ENCODE measurements at places on chromosomes 16 and 17. TPM values are rescaled to one million over a fixed set of nuclear protein-coding genes. Genes with fewer than 3 reads are reported as not detected.

GRCh38 chr17:74442670-74443515 lies 11.0 kb downstream of the GPRC5C start:
- DNase-seq = no peak

DNA sequence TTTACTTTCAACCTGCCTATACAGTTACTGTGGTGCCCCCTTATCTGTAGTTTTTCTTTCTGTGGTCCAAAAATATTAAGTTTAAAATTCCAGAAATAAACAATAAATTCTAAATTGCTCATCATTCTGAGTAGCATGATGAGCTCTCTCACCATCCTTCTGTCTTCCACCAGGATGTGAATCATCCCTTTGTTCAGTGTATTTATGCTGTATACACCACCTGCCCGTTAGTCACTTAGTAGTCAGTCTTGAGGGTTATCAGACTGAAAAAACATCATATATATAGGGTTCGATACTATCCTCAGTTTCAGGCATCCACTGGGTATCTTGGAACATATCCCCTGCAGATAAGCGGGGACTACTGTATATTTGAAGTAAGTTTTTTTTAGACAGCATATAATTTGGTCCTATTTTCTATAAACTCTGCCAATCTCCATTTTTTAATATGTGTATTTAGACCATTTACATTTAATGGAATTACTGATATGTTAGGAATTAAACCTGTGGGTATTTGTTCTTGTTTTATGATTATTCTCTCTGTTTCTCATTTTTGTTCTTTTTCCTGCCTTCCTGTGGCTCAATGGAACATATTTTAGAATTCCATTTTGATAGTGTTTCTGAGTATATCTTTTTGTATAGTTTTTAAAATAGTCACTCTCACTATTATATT lies 31.0 kb downstream of the TBX21 start:
- peak; percentile 71 for DNase-seq

- DNase-seq = peak; percentile 17
Measured at GRCh38 chr16:53291757-53292392, 142.4 kb upstream of the RBL2 start.

DNA sequence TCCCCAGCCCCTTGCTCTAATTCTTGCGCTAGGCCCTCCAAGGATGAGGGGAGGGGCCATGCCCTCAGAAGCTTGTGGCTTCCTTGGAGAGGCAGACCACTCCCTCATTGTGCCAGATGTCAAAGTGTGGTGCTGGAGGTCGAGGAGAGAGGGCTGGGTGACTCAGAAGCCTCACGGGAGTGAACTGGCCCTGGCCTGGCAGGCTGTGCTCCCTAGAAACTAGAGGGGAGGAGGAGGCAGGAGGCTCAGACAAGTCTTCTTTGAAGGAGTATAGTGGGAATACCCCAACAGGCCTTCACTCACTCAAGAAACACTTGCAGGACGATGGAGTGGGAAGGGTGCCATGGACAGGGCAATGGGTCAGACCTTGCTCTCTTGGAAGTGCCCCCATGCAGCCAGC lies 18.5 kb downstream of the ANKRD40 start:
- no peak for DNase-seq

DNA sequence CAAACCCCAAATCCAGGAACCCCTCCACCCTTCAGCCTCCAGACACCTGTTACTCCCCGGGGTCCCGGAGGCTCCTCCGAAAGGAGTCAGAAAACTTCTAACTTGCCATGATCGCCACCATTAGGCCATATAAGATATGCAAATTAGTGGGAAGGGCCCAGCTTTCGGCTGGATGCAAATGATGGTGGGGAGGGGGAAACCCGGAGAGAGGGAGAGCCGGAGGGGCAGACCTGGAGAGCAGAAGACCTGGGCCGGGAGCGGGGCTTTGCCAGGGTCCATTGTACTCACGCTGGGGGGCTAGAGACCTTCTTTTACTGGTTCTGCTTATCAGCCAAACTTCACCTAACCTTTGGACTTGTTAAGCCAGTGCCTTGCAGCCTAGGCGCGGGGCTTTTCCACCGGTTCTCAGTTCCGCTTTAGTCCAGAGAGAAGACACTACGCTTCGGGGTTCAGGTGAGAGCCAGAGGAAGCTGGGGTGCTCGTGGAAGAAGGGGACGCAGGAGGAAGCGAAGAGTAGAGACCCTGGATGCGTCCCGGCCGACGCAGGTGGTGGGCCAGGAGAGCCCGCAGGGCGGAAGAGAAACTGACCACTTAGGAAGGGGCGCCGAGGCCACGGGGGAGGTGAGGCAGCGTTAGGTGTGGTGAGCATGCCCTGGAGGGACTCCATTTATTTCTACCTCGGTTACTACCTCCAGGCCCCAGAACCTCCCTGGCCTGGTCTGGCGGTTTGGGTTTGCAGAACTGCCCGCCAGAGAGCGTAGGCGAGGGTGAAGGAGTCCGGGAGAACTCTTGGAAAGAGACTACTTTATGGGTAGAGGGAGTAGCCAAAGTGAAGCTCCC lies at the start of gene HNF1B:
TSS of gene HNF1B (minus strand) at position 99 of the 840 bp plus-strand sequence. CDS start 175 bp downstream, outside the sequence.
- DNase-seq = no peak

The DGKE gene
- 2.0 TPM for polyA plus RNA-seq

The TPSG1 gene
- polyA plus RNA-seq = not detected

GRCh38 chr16:17166095-17166494 lies 304.7 kb downstream of the XYLT1 start:
- DNase-seq = no peak

- peak; percentile 54 for DNase-seq
Measured at GRCh38 chr17:38867968-38868816, 1.7 kb upstream of the LASP1 start.

The TEX19 gene
- 0.02 TPM for polyA plus RNA-seq

The MRTFB gene
- 2.1 TPM for polyA plus RNA-seq

- DNase-seq = no peak
Measured at GRCh38 chr17:74404218-74404617, 27.7 kb upstream of the GPRC5C start.

DNA sequence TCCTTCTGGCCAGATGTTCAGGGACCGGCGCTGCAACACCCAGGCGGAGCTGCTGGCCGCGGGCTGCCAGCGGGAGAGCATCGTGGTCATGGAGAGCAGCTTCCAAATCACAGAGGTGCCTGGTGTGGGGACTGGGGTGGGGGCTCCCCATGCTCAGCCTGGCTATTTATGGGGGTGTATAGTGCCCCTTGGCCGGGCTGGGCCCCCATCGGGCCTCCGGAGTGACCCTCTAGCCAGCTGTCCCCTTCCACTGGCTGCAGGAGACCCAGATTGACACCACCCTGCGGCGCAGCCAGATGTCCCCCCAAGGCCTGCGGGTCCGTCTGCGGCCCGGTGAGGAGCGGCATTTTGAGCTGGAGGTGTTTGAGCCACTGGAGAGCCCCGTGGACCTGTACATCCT lies 6.1 kb downstream of the ITGB4 start:
- no peak for DNase-seq

GRCh38 chr16:10849736-10850477 lies 27.1 kb upstream of the CIITA start:
- DNase-seq = peak; percentile 77

The RPS6KB1 gene
- polyA plus RNA-seq = 8.7 TPM

- DNase-seq = peak; percentile 80
Measured at GRCh38 chr17:72587773-72588511, 467.1 kb downstream of the SOX9 start.

All from foreskin keratinocyte (primary cell).